ENCODE measurements at places on chromosomes 11 and 22.

DNA sequence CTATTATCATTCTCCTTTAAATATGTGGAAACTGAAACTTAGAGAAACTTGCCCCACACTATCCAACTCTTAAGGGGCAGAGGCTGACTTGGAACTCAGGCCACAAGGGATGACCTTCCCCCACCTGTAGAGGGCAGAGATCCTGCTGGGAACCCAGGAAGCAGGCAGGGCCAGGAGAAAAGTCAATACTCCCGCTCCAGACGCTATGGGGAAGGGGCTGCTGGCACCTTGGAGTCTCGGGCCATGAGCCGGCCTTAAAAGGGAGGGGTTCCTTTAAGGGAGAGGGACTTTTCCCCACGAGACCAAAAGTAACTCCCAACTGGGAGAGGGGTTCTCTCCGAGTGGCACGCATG lies 620 bp upstream of the ANO5 start:
- no peak for DNase-seq

DNA sequence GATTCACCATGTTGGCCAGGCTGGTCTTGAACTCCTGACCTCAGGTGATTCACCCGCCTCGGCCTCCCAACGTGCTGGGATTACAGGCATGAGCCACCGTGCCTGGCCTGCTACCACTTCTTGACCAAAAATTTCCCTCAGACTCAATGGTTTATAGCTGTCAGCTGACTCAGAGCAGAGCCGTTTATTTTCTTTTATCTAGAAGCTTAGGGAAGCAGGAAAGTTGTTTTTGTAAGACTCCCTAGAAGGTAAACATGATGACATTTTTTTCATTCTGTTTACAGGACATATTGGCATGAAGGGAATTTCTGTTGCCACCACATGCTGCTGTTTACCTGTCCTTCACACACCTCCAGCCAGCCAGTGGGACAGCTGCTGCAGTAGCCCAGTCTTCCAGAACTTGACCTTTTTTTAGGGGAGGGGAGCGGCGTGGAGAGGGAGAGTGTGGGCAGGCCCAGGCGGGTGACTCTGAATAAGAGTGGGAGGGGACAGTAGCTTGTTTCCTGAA lies 56.1 kb upstream of the PTPRJ start:
- no peak for DNase-seq

GRCh38 chr22:49142296-49142695 lies 685.4 kb downstream of the BRD1 start:
- no peak for DNase-seq

DNA sequence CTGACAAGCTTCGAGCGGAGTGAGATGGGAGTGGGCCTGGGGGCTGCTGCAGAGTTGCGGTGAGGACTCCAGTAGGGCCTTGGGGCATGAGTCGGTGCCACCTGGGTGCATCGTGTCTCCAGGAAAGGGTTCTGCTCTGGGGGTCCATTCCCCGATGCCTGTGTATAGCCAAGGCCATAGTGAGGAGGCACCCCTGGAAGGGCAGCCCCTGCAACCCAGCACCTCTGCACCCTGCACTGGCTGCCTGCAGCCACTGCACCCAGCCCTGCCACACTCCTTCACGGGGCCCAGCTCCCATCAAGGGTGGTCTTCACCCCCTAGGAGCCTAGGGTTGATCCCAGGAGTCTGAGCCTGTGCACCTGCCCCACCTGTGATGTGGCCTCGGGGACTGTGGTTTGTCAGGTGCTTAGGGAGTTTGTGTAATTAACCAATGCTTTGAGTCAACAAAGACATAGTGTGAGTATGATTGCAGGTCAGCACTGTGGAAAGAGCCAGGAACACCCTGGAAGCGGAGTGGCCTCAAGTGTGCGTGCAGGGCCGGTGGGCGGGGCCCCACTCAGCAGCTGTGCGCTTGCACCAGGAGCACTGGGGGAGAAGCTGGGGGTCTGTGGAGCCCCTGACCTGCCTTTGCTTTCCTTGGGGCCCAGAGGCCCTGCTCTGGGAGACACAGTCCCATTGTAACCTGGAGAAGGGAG lies 1299.3 kb downstream of the BRD1 start:
- no peak for DNase-seq
